Tibial nerve (tissue), 4 donors: ENCODE measurements at places on chromosomes 7 and 10.

GRCh38 chr10:52883996-52884871 is 111.7 kb upstream of the MBL2 start:
- DNase-seq, result no peak

DNA sequence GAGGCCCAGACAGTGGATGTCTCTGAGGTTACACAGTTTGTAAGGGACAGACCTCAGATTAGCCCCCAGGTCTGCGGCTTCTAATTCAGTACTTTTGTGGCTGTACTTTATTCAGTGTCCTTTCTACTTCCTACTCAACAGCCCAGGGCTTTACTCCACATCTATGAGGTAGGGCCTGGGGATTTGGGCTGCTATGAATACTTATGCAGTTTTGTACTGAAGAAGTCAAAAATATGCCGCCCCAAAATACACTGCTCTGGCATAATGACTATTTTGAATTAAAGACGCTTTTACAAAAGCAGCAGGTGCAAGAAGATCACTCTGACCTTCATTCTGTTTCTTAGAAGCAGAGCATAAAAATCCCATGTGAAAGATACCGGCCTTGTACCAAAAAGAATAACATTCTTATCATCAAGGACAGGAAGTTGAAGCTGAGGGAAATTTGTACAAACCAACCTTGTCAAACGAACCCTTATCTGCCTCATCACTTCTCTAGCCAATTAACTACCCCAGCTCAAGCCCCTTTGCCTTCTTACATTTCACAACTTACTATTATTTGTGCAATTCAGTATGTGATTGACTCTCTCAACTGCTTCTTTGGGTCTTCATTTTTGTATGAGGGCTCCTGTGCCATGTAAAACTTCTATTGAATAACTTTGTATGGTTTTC is 26.1 kb upstream of the TRUB1 start:
- no peak for DNase-seq

GRCh38 chr10:3828404-3829155 is 43.6 kb upstream of the KLF6 start:
- DNase-seq, result no peak

DNA sequence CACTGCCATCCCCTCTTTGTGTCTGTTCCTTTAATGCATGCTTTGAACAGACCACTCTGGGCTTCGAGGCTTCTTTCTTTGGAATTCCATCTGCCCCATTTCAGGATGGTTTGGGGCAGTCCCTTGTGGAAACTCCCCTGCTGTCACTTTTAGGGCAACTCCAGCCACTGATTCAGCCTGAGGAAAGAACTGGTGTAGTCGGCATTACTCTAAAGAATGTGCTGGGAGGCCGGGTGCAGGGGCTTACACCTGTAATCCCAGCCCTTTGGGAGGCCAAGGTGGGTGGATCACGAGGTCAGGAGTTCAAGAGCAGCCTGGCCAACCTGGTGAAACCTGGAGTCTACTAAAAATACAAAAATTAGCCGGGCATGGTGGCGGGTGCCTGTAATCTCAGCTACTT is 358.1 kb upstream of the NUPR2 start:
- no peak for DNase-seq

- DNase-seq, result no peak
Observed at GRCh38 chr10:30045961-30046360, 13.4 kb downstream of the JCAD start.

DNA sequence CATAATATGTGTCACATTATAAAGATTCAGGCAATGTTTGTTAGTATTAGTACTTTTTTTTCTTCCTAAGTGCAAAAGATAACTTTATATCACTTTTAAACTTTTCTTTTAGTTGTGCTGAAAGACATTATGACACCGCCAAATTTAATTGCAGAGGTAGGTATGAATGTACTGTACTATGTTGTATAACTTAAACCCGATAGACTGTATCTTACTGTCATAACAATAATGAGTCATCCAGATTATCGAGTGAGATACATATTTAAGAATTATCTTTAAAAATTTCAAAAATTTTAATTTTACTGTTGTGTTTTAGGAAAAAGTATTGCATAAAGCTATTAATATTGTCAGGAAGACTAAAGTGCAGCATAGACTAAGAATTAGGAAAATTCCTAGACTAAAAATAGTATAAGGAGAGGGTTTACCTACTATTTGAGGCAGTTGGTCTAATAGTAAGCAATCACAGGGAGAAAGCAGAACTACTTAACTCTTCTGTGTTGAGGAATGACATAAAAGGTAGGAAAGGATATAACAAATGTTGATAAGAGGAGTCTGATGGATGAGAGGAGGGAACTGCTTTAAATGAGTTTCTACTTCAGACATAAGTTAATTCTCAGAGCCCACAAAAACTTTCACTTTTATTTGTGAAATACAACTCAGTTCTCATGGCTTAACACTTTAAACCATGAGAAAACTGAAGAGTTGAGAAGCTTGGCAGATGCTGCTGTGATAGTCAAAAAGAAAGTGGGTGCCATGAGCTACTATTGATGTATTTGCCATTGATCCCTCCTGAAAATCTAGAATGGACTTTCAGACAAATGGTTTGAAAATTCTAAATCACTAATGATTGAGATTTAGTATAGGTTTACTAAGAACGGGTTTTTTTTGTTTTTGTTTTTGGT is 67.8 kb downstream of the PTEN start:
- no peak for DNase-seq

GRCh38 chr10:74439213-74439612 is 288.2 kb downstream of the ADK start:
- DNase-seq, result no peak
